ENCODE measurements at places on chromosomes 7 and 10.

- DNase-seq: no peak
These were observed 6.5 kb downstream of the SCART1 start for GRCh38 chr10:133460208-133460769.

DNA sequence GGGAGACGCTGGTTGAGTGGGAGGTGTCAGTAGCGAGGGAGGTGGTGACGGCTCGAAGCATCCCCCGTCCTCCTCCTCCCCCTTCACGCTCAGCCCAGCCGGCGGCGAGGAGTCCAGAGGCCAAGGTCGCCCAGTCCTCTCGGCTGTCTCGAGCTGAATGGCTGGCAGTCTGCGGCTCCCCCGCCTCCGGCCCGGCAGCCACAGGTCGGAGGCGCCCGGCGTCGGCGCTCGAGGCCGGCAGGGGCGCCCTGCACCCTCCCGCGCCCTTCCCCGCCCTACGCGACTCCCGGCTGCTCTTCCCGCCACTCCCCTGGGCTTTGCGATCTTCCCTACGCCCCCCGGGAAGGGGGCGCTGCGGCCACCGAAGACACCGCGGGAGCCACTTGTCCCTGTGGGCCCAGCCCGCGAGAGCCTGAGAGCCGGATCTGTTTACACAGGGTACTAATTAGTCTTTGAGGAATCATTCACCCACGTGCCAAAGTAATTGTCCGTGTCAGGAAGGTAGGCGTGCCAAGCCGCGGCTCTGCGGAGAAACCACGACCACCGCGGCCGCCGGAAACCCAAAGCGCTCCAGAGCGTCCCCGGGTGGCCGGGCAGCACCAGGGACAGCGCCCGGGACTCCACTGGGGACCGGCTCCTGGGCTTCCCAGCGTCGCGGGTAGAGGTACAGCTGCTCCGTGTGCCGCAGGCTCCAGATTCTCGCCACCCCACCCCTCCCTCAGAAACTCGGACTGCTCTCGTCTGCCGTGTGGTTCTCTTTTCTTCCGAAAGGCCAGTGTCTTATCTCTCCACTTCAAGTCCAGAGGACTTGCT, at the start of gene NXPH1:
Gene NXPH1 (plus strand): TSS at position 133 of the 813 bp plus-strand sequence.
- no peak for DNase-seq

DNA sequence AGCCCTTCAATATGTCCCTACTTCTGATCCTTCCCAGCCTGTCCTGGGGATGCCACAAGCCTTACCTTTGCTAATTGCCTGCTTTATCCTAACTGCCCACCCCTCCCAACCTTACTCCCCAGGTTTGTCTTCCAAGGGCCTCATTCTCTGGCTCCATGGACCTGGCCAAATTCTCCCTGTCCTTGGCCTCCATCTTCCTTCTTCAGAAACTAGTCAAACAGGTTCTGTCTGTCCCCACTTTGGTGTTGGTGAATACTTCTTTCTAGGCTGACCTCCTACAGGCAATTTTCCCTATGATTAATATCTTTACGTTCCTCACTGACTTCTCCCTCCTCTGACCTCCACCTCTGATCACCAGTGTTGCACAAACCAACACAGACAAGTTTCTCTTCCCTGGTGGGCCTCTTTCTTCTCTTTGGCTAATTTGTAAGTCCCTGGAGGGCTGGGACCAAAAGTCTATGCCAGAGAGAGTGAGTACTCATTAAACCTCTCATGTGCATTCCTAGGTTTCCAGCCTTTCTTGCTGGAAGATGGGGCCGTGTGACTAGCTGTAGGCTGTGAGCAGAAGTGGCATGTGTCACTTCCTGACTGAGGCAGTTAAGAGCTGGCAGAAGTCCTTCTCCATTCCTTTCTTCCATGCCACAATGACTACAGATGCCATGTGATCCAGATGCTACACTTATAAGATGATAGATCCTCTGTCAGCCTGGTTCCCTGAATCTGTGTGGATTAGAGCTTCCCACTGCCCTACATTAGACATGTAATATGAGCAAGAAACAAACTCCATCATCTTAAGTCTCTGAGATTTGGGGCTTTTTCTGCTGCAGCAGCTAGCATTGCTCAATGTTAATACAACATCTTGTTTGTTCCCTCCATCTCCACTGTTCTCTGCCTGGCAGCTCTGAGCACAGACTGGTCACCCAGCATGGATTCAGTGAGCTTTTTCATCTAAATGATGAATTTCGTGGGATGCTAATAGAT, 382.7 kb downstream of the RPS24 start:
- DNase-seq: no peak

- no peak for DNase-seq
These were observed 525.8 kb downstream of the KIF20B start for GRCh38 chr10:90227217-90227656.

GRCh38 chr7:116829041-116829440, 33.3 kb upstream of the CAPZA2 start:
- DNase-seq: no peak

DNA sequence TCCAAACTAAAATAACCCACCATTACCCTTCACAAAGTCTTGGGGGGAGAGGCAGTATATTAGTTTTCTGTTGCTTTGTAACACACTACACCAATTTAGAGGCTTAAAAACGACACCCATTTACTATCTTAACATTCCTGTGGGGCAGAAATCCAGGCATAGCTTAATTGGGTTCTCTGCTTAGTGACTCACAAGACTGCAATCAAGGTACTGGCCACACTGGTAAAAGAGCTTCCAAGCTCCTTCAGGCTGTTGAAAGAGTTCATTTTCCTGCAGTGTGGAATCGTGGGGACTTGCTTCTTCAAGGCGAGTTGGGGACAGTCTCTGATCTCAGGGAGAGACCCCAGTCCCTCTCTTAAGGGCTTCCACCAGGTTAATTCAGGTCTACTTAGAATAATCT, 139.1 kb downstream of the XPNPEP1 start:
- DNase-seq: no peak

DNA sequence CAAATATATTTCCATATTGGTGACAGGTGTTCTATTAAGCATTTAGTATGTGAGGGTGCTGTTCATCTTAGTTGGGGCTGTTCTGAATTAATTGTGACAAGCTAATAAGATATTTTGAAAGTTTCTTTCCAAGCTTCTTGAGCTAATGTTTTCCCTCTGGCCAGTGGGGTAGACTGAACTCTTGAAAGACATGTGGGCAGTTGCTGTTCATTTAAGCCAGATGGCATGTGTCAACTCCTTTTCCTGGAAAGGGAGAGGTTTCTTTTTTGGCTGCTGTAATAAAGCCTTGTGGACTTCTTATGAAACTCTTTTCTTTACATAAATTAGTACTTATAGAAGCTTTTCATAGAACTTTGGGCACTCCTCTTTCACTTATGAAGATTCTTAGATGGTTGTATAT, 21.7 kb downstream of the RAB18 start:
- DNase-seq: no peak

GRCh38 chr10:115974816-115975430, 298.1 kb downstream of the GFRA1 start:
- DNase-seq: no peak

DNA sequence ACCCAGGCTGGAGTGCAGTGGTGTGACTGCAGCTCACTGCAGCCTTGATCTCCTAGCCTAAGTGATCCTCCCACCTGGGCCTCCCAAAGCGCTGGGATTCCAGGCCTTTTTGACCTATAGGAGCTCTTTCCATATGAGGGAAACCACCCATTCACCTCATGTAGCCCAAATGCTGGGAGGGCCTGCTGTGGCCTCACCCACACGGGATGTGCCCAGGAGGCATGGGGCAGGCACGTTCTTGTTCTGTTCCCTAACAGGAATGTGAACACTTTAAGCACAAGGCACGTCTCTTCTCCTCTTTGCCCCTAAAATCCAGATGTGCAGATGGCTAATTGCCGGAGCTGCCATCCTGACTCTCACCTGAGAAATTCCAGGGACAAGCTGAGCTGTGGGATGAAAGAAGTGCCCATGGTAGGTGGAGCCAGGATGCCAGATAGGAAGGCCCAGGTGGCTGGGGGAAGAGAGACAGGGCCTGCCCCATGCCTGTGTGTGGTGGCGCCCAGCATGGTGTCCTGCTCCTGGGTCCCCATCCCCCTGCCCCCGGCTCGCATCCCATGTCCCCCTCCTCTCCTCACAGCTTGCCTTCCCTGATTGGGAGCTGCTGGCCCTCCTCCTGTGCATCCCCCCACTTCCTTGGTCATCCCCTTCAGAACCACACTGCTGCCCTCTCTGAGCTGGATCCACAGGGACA, 17.3 kb downstream of the CAMK2B start:
- no peak for DNase-seq

- no peak for DNase-seq
These were observed 115.9 kb downstream of the GPR85 start for GRCh38 chr7:112970771-112971170.

- no peak for DNase-seq
These were observed 38.4 kb downstream of the PTPRN2 start for GRCh38 chr7:158549176-158549615.

DNA sequence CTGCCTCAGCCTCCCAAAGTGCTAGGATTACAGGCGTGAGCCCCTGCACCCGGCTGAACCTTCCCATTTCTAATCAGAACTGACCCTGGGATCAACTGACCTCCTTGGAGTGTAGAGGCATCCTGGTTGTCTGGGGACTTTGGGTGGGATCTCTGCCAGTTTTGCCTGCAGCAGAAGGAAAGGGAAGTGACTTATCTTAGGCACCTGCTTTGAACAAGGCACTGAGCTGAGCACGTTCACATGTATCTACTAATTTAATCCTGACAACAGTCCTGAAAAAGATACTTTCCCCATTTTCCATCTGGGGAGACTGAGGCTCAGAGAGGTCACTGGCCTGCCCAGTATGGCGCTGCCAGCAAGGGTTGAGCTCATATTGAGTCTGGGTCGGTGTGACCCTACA, 153.4 kb downstream of the CUX1 start:
- no peak for DNase-seq

GRCh38 chr10:101087965-101088364, 26.2 kb downstream of the KAZALD1 start:
- no peak for DNase-seq

GRCh38 chr10:115827231-115828009, 445.6 kb downstream of the GFRA1 start:
- no peak for DNase-seq

GRCh38 chr10:65907199-65907712, 1018.6 kb upstream of the LRRTM3 start:
- DNase-seq: no peak

DNA sequence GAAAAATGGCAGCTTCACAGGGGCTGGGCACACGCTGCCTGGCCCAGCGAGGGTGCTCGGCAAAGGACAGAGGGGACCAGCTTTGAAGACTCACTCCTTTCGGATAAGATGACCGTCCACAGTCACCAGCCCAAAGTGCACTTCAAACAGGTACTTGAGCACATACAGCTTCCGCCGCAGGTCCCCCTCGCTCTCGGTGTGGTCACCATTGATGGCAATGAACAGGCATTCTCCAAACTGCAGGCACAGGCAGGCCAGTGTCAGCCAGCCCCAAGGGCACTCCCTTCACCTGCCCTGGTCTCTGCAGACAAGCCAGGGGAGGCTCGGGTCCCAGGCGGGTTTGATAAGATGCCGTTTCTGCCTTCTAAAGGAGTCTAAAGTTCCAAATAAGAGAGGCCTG, 11.6 kb downstream of the HPS1 start:
- DNase-seq: no peak

DNA sequence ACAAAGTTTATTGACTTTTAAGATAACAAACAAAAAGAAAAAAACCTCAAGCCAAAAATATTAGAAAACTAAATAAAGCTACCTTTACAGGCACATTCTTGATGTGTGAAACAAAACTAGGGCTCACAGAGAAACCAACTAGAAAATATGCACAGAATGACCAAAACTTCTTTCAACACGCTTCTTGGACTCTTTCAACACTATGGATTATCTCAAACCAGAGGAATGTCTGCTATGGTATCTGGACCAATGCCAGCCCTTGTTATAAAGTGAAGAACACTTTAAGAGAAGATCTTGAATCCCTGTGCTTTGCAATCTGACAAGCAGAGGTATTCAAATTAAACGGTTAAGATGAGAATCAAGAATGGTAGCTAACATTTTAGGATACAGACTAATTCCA, 76.6 kb downstream of the DNAJC1 start:
- DNase-seq: no peak

DNA sequence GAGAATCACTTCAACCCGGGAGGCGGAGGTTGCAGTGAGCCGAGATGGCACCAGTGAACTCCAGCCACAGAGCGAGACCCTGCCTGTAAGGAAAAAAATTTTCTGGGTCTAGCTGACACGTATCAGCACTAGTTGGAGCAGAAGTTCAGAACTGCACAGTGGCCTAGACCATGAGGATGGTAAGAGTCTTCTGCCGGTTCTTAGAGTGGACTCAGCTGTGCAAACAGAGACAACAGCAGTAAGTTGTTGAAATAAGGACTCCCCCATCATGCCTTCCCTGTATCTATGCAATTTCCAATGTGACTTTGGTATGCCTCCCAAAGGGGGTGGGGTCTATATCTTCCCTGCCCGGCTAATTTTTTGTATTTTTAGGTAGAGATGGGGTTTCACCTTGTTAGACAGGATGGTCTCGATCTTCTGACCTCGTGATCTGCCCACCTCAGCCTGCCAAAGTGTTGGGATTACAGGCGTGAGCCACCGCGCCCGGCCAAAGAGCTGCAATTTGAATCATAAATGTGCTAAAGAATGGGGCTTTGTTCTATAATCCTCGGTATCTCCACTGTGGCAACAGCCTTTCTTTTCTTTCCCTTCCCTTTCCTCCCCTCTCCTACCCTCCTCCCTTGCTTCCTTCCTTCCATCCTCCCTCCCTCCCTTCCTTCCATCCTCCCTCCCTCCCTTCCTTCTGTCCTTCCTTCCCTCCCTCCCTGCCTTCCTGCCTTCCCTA, 14.5 kb upstream of the RNF216 start:
- DNase-seq: no peak

GRCh38 chr7:195010-195829, 2.8 kb downstream of the FAM20C start:
- no peak for DNase-seq

- DNase-seq: no peak
These were observed 222.0 kb downstream of the PRPF18 start for GRCh38 chr10:13808556-13809391.

GRCh38 chr7:16730937-16731336, 22.6 kb upstream of the TSPAN13 start:
- no peak for DNase-seq

GRCh38 chr7:37455081-37455480, 6.4 kb upstream of the ELMO1 start:
- DNase-seq: no peak

DNA sequence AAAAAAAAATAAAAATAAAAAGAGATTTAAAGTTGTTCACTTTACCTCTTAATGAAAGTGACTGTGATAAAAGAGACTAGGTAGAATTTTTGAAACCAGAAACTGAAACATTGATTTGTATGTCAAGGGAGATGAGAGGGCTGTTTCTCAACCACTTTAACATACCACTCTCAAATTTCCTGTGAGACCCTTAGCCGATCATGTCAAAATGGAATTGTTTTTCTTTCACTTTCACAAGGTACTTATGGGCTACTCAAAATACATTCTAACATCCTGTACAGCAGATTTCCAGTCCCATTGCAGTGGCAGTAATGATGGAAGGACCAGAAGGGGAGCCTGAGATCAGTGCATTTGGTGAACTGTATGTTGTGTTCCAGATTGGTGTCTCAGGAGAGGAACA, 261.2 kb downstream of the PPP1R3A start:
- DNase-seq: no peak
